Left ventricle myocardium inferior (tissue), 1 donor: ENCODE measurements at places on chromosomes 4 and X.

DNA sequence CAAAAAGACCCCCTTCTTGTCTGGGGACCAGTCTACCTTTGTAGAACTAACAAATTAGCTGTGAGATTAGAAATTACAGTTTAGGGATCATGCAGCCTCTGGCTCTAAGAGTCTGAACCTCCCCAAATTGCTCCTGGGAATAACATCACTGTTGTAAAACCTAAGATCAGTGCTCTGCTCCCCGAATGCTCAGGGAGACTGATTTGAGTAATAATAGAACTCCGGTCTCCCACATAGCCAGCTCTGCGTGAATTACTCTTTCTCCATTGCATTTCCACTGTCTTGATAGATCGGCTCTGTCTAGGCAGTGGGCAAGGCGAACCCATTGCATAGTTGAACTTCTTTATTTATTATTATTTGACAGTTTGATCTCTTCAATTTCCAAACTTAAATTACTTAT, 160.8 kb upstream of the VCX3A start:
- no peak for DNase-seq
- H3K27ac ChIP-seq = no peak overlapping the region
- H3K36me3 ChIP-seq = no peaks in the 10 kb centered on the region
- no peak overlapping the region for H3K4me3 ChIP-seq
- H3K4me1 ChIP-seq = no peaks in the 10 kb centered on the region

- DNase-seq = no peak
- no peak overlapping the region for H3K27ac ChIP-seq
- H3K4me3 ChIP-seq = no peak overlapping the region
- H3K4me1 ChIP-seq = peaks cover 3% of the 10 kb centered on the region
- H3K27me3 ChIP-seq = no peaks in the 10 kb centered on the region
Measured at GRCh38 chr4:46974891-46975543, 18.4 kb downstream of the GABRA4 start.

DNA sequence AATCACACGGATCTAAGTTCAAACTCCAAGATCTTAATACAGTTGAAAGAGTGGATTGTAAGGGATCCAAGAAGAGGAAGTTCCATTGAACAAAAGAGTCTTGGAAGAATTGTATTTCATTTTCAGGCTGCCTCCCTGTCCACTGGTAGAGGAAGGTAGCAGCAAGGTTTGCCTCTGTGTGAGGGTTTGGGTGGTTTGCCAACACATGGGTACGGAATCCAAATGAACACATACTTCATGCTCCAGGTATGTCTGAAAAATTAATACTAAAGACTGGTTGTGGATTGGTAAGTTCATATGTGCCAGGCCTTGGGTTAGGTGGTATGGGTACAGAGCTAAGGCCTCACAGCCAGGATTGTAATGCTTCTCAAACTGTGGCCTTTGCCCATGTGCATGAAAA, 523.6 kb upstream of the BOD1L1 start:
- H3K4me3 ChIP-seq = no peak overlapping the region
- H3K27me3 ChIP-seq = no peaks in the 10 kb centered on the region
- no peaks in the 10 kb centered on the region for H3K36me3 ChIP-seq
- H3K4me1 ChIP-seq = peaks cover 13% of the 10 kb centered on the region

DNA sequence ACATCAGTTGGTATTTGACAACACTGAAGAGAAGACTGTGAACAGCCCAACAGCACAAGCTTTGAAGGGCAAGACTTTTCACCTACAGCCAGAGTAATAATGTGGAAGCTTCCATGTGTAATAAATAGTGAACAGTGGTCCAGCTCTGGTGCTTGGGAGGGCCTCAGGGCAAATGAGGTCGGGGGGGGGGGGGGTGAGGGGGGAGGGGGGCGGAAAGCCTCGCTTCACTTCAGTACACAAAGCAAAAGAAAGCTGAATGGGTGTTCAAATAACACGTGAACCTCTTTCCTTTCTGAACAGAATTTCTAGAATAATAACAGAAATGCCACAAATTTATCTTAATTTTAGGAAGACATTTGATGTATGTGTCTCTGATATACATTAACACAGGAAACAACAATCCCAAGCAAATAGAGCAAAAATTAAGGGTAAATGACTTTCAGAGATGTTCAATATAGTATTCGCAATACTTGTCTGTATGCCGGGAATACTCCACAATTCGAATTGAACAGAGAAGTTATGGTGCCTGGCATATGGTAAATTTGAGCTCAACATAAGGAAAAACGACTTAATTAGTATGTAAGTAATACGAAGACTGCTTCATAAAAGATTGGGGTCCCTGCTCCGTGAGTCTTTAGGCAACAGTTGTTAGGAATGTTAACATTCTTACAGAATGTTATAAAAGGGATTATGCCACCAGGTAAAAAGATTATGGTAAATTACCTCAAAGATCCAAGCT, 92.6 kb downstream of the FRYL start:
- DNase-seq = no peak
- H3K27ac ChIP-seq = no peak overlapping the region
- no peaks in the 10 kb centered on the region for H3K36me3 ChIP-seq
- H3K4me1 ChIP-seq = peaks cover 44% of the 10 kb centered on the region

DNA sequence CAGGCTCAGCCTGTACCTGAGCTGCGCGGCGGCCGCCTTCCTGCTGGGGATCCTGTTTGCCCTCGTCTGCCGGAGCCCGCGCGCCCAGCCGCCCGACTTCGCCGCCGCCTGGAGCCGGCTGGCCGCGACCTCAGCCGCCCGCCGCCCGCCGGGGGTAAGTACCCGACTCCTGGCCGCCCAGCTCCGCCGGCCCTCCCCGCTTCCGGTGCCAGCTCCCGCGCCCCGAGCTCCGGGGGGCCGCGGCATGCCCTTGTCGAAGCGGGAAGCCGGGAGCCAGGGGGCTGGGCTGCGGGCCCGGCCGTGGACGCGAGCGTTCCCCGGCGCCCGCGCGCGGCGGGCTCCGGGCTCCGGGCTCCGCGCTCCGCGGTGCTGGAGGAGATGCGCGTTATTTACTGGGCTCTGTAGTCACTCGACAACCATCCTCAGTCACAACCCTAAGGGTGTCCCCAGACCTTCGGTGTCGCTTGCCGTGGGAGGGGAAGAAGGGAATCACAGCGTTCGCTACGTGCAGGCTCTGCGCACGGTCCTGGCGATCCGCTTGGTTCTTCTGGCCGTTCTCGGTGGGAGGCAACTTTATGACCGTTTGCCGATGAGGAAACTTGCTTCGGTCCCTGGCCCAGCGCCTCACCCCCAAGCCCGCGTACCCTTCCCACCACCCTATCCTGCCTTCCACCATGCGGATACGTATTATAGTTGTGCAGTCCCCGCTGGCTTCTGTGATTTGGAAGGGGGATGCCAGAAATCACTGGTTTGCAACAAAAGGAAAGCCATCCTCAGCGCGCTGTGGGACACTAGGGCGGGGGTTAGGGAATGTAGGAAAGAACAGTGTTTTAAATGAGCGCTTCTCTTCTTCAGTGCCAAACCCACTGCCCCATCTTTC, 944 bp downstream of the SNX25 start:
- H3K36me3 ChIP-seq = no peaks in the 10 kb centered on the region
- DNase-seq = peak; percentile 38
- H3K4me3 ChIP-seq = peak overlapping the region; percentile 81
- peaks cover 34% of the 10 kb centered on the region for H3K4me1 ChIP-seq

GRCh38 chrX:24018809-24019208, 8.2 kb downstream of the KLHL15 start:
- no peak overlapping the region for H3K27ac ChIP-seq
- no peak for DNase-seq
- no peaks in the 10 kb centered on the region for H3K36me3 ChIP-seq

DNA sequence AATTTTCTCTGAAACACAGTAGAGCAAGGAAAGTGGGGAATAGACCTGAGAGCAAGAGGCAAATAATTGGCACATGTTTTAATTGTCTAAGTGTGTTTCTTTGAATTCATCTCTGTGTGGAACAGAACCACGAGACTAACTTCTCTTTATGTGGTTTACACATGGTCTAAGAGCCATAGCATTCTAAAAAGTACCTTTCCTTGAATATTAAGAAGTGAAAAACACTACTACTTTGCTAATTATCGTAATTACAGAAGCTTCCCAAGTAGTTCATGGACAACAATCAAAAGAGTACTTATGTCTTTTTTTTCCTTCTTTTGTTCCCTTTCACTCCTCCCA, 2.9 kb upstream of the CYBB start:
- H3K36me3 ChIP-seq = no peaks in the 10 kb centered on the region
- H3K27ac ChIP-seq = no peak overlapping the region
- H3K27me3 ChIP-seq = no peaks in the 10 kb centered on the region

DNA sequence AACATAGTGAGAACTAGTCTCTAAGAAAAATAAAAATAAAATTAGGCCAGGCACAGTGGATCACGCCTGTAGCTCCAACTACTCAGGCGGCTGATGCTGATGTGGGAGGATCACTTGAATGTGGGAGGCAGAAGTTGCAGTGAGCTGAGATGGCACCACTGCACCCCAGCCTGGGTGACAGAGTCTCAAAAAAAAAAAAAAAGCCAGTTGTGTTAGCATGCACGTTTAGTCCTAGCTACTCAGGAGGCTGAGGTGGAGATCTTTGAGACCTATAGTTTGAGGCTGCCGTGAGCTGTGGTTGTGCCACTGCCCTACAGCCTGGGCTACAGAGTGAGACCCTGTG, 2.5 kb downstream of the DCK start:
- no peaks in the 10 kb centered on the region for H3K27me3 ChIP-seq
- H3K4me3 ChIP-seq = peak overlapping the region; percentile 10
- H3K4me1 ChIP-seq = peaks cover 45% of the 10 kb centered on the region

DNA sequence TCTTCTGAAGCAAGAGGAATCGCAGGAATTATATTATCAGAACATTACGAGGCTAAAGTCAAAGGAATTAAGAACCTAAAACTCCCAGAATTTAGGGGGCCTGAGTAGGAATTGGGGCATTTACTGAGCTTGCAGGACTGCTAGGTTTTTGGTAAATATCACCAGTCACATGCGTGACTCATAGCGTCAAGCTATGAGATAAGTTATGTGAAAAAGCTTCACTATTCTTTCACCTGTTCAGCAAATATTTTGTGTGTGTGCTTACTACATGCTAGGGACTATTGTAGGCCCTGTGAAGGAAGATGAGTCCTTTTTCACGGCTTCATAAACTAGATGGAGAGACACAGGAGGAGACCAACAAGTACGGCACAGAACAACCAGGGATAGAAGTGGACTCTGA, 52.2 kb downstream of the MAGEA10 start:
- H3K27me3 ChIP-seq = no peaks in the 10 kb centered on the region
- no peaks in the 10 kb centered on the region for H3K4me1 ChIP-seq
- H3K27ac ChIP-seq = no peak overlapping the region

GRCh38 chr4:153084980-153085630, 119.1 kb upstream of the TRIM2 start:
- no peak overlapping the region for H3K27ac ChIP-seq
- DNase-seq = peak; percentile 69
- H3K27me3 ChIP-seq = peaks cover 7% of the 10 kb centered on the region

GRCh38 chrX:47991263-47992094, 12.3 kb downstream of the ZNF182 start:
- no peaks in the 10 kb centered on the region for H3K27me3 ChIP-seq
- DNase-seq = no peak
- no peak overlapping the region for H3K27ac ChIP-seq
- peaks cover 21% of the 10 kb centered on the region for H3K36me3 ChIP-seq
- H3K4me3 ChIP-seq = no peak overlapping the region

GRCh38 chrX:7100022-7100421, 47.5 kb upstream of the STS start:
- H3K27ac ChIP-seq = no peak overlapping the region
- DNase-seq = no peak
- H3K36me3 ChIP-seq = peaks cover 12% of the 10 kb centered on the region
- no peak overlapping the region for H3K4me3 ChIP-seq
- H3K4me1 ChIP-seq = no peaks in the 10 kb centered on the region
- no peaks in the 10 kb centered on the region for H3K27me3 ChIP-seq

GRCh38 chr4:170672381-170672965, 582.7 kb upstream of the AADAT start:
- H3K4me1 ChIP-seq = no peaks in the 10 kb centered on the region
- no peaks in the 10 kb centered on the region for H3K27me3 ChIP-seq
- no peak overlapping the region for H3K4me3 ChIP-seq
- no peak overlapping the region for H3K27ac ChIP-seq
- DNase-seq = no peak

- H3K4me3 ChIP-seq = peak overlapping the region; percentile 76
- no peaks in the 10 kb centered on the region for H3K36me3 ChIP-seq
- H3K27me3 ChIP-seq = no peaks in the 10 kb centered on the region
- peak overlapping the region; percentile 42 for H3K27ac ChIP-seq
Measured at GRCh38 chr4:25031077-25031621, 403 bp upstream of the LGI2 start.

DNA sequence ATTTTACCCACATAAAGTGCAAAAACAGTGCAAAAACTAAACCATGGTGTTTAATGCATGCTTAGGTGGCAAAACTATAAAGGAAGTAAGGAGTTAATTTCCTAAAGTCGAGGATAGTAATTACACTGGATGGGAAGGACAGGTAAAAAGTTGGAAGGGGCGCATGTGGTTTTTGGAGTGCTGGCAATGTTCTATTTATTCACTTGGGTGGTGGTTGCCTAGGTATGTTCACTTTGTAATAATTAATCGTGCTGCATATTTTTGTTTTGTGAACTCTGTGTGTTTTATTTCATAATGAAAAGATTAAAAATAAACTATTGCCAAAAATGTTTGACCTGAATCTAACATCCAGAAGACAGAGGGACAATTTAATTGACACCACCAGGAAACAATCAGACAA, 32.1 kb upstream of the SMARCA5 start:
- no peaks in the 10 kb centered on the region for H3K27me3 ChIP-seq
- no peak for DNase-seq
- H3K27ac ChIP-seq = no peak overlapping the region
- H3K4me3 ChIP-seq = no peak overlapping the region

GRCh38 chrX:96707804-96708203, 23.2 kb downstream of the DIAPH2 start:
- DNase-seq = no peak
- H3K36me3 ChIP-seq = no peaks in the 10 kb centered on the region
- H3K27ac ChIP-seq = peak overlapping the region; percentile 30
- peaks cover 16% of the 10 kb centered on the region for H3K4me1 ChIP-seq
- no peaks in the 10 kb centered on the region for H3K27me3 ChIP-seq
- H3K4me3 ChIP-seq = no peak overlapping the region

GRCh38 chr4:165443276-165443675, 64.5 kb downstream of the CPE start:
- no peaks in the 10 kb centered on the region for H3K27me3 ChIP-seq
- H3K4me1 ChIP-seq = no peaks in the 10 kb centered on the region
- H3K4me3 ChIP-seq = no peak overlapping the region
- DNase-seq = no peak
- H3K27ac ChIP-seq = no peak overlapping the region

- H3K4me3 ChIP-seq = peak overlapping the region; percentile 88
- H3K27ac ChIP-seq = peak overlapping the region; percentile 97
- peaks cover 18% of the 10 kb centered on the region for H3K4me1 ChIP-seq
- H3K27me3 ChIP-seq = no peaks in the 10 kb centered on the region
Measured at GRCh38 chrX:44871931-44872820, 812 bp upstream of the KDM6A start.

DNA sequence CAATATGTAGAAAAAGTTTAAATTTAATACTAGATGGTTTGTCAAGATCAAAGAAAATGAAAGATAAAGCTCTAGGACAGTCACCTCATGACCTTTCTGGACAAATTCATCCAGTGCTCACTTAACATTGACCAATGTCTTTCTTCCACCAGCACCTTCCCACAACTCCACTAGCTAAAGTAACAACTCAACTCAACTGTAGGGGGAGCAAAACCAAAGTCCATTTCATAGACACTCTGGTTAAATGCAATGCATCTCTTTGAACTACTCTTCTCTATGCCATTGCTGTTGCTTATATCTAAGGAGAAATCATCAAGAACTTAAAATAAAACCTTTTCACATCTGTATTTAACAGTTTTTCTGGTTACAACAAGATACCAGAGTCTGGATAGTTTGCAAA, 25.1 kb downstream of the UGT2B4 start:
- H3K36me3 ChIP-seq = no peaks in the 10 kb centered on the region
- H3K4me3 ChIP-seq = no peak overlapping the region
- no peak overlapping the region for H3K27ac ChIP-seq
- H3K27me3 ChIP-seq = no peaks in the 10 kb centered on the region
- DNase-seq = no peak
